AG09309 (cell line): ENCODE measurements at places on chromosomes 7 and 10.

GRCh38 chr7:84399661-84400060 is 205.1 kb upstream of the SEMA3A start:
- no peak for DNase-seq

- DNase-seq: no peak
These were observed 43.4 kb downstream of the PRF1 start for GRCh38 chr10:70558871-70559810.

GRCh38 chr10:28872587-28873165 is 195.4 kb downstream of the BAMBI start:
- DNase-seq: no peak

DNA sequence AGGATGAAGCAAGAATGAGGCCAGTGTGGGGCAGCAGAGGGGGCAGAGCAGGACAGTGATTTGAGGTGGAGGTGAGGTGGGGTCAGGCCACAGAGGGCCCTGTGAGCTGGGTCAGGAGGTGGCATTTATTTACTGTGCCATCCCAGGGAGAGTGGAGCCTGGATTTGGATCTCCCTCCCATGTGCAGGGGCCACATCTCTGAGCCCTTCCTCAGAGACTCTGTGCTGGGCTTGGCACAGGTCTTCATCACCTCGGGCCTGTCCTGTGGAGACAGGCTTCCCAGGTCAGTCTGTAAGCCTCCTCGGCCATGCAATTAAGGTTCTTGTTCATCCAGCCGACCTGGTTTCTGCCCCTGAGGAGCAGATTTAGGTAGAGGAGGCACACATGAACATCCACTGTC is 40.9 kb downstream of the ZNF777 start:
- DNase-seq: no peak

DNA sequence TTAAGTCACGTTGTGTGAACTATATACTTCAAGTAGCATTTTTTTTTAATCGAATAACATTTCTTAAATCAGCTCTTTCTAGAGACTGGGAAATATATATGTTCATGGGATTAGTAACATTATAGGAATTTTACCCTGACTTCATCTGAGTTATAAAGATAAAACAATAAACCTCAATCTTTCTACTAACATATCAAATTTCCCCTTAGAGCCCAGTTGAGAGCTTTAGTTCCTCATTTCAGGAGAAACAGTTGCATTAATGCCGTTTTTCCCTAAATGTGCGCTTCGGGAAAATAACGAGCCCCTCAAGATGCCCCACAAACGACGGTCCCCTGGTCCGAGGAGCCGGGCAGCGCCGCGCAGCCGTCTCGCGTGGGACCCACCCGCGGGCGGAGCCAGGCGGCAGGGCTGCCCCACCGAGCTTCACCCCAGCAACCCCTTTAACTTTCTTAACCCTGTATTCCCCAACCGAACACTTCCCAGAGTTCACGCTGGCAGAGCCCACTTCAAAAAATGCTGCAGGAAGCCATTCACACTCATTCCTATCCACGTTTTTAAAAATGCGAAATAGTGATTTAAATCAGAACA is 152.5 kb upstream of the YAE1 start:
- no peak for DNase-seq

DNA sequence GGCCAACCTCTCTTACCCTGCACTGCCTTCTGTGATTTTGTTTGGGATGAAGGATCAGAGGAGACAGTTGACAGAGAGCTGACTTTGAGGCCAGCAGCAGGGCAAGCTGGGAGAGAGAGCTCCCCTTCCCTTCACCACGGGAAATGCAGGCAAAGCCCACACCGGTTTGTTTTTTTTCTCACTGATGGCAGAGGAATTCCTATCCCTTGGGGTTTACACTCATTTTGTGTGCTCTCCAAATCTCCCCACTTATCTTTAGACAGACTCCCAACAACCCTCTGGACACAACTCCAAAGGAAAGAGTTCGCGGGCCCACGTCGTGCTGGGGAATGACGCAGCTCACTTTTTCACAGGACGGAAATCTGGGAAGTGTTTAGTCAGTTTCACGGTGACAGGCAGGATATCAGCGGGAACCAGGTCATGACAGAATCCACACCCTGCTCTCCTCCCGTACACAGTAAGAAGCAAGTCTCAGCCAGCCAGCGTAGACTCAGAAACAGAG is 68.3 kb upstream of the FAM171A1 start:
- no peak for DNase-seq

- no peak for DNase-seq
These were observed 11.6 kb upstream of the HNRNPF start for GRCh38 chr10:43420369-43421200.

GRCh38 chr10:110426294-110427181 is 71.2 kb upstream of the DUSP5 start:
- peak; percentile 90 for DNase-seq

- no peak for DNase-seq
These were observed 27.9 kb downstream of the CADPS2 start for GRCh38 chr7:122858320-122858719.

DNA sequence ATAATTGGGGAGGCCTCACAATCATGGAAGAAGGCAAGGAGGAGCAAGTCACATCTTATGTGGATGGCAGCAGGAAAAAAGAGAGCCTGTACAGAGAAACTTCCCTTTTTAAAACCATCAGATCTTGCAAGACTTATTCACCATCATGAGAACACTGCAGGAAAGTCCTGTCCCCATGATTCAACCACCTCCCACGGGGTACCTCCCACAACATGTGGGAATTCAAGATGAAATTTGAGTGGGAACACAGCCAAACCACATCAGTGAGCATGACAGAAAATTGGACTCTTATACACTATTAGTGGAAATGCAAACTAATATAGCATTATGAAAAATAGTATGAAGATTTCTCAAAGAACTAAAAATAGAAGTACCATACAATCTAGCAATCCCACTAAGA is 271.2 kb downstream of the MAGI2 start:
- peak; percentile 29 for DNase-seq

- DNase-seq: no peak
These were observed 2.4 kb upstream of the CFAP69 start for GRCh38 chr7:90242369-90243168.

DNA sequence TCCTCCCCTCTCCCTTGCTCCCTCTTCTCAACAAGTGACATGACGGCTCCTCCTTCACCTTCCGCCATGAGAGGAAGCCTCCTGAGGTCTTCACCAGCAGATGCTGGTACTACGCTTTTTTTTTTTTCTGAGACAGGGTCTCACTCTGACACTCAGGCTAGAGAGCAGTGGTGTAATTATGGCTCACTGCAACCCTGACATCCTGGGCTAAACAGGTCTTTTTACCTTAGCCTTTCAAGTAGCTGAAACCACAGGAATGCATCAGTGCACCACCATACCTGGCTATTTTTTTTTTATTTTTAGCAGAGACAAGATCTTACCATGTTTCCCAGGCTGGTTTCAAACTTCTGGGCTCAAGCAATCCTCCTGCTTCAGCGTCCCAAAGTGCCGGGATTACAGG is 43.6 kb downstream of the MDH2 start:
- no peak for DNase-seq

DNA sequence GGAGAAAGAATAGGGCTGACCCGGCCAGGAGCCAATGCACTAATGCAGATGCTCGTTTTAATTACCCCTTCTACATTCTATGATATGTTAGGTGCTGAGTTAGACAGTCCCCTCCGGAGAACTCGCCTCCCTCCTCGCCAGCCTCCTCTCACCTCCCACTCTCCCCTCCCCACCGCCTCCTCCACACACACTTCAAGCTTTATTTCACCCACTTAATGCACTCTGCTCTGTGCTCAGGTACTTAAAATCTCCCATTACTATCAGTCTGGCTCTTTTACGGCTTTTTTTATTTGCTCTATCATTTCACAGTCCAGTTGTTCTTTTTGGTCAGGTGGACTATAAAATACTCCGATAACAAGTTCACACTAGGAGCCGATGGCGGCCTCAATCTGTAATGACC is 231.6 kb downstream of the TEX36 start:
- DNase-seq: no peak

- DNase-seq: no peak
These were observed 56.9 kb downstream of the ZNF727 start for GRCh38 chr7:64101943-64102655.

GRCh38 chr10:116972131-116972530 is 32.9 kb downstream of the SHTN1 start:
- DNase-seq: no peak

DNA sequence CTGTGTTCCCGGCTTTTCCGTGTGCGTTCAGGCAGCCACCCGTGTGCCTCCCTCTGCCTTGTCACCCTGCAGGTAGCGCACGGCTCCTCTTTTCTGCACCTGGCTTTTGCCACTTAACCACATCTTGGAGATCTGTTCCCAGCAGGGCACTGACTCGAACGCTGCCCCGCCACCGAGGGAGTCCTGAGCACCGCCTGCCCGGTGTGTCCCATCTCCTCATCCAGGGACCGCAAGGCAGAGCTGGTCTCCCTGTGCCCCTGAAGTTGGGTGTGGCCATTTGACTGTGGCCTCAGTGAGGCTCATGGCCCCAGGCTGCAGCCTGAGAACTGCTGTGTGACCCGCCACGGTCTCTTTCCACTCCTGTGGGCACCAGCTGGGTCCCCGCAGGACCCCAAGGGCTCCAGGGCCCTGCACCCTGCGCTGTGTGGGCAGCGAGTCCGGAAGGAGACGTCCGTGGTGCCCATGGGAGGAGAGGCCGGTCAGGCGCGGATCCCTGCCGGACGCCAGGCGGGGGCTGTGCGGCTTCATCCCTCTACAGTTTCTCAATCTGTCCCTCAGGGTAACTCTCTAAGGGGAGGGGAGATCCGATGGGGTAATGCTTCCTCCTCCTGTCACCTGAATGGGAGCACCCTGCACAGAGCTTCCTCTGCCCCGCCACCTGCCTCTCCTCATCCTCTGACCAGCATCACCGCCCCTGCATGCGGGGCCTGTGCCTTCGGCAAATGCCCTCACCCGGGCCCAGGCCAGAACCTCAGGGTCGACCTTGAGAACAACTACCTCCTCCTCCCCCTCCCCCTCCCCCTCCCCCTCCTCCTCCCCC is 1.8 kb upstream of the INTS1 start:
- DNase-seq: no peak

DNA sequence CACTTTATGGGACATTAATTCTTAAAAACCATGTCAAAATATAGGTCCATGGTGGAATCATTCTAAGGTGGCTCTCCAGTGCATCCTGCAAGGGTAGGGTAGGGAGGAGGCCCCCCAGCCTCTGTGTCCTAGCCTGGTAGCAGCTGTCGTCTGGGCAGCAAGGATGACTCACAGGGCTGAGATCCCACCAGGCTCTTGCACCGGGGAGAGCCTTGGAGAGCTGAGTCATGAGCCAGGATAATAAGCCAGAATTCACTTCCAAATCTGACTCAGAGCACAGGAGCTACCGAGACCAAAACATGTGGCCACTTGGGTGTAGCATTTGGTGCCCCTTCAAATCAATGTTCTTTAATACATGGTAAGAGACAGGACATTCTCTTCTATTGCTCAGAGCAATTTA is 298.5 kb downstream of the NEBL start:
- no peak for DNase-seq

GRCh38 chr10:36538953-36539586 is 586.3 kb upstream of the ANKRD30A start:
- DNase-seq: peak; percentile 18

DNA sequence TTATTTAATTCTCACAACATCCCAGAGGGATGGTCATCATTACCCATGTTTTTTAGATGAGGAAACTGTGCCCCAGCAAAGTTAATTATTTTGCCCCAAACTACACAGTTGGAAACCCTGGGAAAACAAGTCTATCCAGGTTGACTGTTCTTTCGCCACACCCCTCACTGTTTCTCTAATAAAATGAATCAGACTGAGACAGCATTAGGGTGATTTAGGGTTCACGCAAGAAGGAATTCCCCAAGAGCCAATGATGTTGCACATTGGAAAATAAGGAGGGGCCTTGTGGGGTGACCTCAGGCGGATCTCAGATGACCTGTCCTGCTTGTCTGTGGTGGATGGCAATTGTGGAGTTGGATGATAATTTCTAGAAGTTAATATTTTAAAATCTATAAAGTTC is 135.7 kb upstream of the TBX20 start:
- DNase-seq: no peak

DNA sequence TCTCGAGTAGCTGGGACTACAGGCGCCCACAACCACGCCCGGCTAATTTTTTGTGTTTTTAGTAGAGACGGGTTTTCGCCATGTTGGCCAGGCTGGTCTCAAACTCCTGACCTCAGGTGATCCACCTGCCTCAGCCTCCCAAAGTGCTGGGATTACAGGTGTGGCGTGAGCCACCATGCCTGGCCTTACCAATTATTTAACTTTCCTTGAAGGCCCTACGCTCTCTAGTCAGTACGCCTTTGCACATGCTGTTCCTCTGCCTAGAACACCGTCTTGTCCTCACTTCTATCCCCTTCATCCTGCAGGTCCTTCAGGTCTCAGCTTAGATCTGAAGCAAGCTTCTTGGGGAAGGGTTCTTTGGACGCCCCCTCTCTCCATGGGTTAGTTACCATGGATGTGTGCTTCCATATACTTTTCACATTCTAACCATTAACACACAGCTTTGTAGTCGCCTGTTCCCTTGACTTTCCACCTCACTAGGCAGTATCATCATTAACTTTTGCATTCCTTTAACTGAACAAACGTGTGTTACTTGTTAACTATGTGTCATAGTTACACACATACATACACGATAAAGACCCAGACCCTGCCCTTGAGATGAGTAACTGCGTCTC is 592 bp upstream of the ATP6V1F start:
- no peak for DNase-seq

GRCh38 chr7:16417906-16418305 is 3.4 kb downstream of the CRPPA start:
- DNase-seq: no peak

GRCh38 chr7:141074162-141074991 is 513 bp downstream of the TMEM178B start:
- DNase-seq: no peak

DNA sequence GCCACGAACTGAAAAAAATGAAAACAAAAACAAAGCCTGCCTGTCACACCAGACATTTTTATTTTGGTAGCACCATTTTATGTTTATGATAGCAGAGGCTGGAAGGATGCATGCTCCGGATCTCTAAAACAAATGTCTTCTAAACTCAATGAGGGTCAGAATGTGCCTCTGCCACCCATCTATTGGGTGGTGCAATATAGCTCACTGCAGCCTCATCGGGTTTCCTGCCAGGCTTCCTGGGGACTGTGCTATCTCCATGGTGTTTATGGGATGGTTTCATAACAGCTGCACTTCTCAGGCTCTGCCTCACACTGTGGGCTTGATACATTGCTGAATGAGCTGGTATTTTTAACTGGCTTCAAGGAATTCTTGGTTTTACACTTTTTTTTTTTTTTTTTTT is 94.4 kb downstream of the ITIH5 start:
- DNase-seq: no peak

DNA sequence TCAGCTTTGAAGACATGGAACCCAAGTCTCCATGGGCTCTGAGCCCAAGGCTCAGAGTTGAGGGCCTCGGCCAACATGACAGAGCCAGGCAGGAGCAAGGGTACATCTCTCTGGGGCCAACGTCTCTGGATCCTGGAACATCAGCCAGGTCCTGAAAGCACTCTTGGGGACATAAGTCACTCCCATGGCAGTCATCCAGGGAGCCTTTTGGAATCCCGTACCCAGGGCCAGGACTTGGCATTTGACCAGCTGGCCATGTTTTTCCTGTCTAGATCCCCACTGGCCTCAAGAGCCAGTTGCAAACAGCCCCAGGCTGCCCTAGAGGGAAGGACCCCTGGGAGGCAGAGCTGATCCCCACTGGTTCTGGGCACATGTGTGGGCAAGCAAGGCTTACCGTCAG is 4.3 kb upstream of the CXCL12 start:
- DNase-seq: no peak
